ENCODE measurements at places on chromosomes 7 and 10.

- DNase-seq: no peak
These were observed 469.5 kb upstream of the POM121L12 start for GRCh38 chr7:52565974-52566373.

DNA sequence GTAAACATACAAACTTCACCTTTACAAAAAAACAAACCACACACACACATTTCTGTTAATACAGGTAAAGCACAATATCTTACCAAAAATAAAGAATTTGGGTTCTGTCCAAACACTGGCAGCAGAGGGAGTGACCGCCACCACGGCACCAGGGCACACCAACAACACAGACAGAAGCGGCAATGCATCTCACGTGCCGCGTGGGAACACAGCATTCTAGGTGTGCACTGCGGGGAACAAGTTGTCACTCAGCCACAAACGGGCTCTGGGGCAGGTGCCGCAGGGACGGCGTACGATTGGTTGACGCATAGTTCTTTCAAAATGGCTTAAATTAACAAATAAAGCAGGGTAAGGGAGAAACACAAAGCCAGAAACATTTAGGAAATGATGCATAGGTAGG lies 22.3 kb downstream of the PDGFA start:
- DNase-seq: no peak

DNA sequence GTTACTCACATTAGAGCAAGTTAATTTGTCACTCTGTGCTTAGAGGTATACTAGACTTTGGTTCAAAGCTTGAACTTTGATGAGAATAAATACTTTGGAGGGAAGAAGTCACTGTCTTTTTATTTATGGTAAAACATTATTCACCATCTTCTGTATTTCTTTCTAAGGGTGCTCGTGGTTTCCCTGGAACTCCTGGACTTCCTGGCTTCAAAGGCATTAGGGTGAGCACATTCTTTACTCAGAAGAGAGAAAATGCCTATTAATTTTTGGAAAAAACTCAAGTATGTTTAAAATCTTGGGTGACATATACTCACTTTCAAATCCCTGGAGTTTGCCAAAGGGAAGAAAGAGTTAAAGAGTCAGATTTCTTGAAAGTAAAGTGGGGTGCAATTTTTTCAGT lies 10.8 kb downstream of the COL1A2 start:
- no peak for DNase-seq

DNA sequence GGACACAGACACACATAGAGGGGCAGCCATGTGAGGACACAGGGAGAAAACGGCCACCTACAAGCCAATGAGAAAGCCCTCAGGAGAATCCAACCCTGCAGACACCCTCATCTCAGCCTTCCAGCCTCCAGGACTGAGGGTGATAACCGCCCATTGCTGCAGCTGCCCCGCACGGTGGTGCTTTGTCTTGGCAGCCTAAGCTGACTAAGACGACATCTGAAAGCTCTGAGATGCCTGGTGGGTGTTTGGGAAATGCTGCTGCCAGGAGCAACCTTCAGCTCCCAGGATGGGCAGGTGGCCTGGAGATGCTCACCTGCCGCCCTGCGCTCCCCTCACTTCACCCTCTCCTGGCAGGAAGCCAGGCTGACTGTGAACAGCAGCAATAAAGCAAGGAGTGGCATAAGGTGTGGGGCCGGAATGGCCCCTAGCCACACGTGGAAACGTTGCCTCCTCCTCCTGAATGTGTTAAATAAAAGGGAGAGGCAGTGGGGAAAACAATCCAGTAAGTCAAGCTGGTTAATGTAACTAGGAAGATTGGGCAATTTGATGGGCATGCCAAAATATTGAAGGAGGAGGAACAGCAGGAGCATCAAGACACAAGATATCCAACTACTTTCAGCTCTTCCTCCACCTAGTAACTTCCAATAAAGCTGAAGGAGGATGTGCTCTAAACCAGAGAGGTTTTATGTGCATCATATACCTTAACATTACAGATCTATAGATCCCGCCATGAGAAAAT lies 121.5 kb downstream of the TNS3 start:
- DNase-seq: peak; percentile 57

DNA sequence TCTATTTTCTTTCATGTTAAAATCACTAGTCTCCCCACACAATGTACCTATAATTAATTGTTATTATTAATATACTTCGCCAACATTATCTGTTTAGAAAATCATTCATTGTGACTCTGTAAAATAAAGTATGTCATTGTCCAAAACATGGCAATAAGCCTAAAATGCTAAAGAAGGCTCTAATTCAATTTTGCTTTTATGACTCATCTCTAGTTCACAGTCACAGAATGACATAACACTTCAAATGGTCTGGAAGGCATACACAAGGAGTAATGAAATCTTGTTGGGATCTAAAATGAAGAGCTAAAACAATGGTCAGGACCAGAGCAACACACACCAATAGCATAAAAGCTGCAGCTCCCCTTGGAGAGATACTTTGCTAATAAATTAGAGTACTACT lies 505.8 kb downstream of the GPAM start:
- DNase-seq: no peak

DNA sequence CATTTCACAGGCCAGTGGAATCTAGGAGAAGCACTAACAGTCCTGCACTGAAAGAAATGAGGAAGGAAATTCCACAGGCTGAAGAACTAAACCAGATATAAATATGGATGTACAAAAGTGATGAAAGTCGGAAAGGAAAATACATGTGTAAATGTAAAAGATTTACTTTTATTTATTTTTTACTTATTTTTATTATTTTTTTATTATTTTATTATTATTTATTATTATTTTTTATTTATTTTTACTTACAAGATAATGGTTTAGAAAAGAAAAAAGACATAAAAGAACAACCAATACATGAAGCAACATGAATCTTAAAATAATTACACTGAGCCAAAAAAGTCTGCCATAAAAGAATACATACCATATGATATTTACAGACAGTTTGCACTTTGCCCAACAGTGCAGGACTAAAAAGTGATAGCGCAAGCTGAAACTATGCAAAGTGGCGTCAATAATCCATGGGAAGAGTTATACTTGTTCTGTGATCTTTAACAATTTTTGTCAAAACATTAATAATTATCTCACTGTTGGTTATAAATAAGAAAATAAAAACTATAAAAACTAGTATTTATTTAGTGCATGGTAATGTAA lies 317.8 kb upstream of the MKI67 start:
- DNase-seq: no peak

DNA sequence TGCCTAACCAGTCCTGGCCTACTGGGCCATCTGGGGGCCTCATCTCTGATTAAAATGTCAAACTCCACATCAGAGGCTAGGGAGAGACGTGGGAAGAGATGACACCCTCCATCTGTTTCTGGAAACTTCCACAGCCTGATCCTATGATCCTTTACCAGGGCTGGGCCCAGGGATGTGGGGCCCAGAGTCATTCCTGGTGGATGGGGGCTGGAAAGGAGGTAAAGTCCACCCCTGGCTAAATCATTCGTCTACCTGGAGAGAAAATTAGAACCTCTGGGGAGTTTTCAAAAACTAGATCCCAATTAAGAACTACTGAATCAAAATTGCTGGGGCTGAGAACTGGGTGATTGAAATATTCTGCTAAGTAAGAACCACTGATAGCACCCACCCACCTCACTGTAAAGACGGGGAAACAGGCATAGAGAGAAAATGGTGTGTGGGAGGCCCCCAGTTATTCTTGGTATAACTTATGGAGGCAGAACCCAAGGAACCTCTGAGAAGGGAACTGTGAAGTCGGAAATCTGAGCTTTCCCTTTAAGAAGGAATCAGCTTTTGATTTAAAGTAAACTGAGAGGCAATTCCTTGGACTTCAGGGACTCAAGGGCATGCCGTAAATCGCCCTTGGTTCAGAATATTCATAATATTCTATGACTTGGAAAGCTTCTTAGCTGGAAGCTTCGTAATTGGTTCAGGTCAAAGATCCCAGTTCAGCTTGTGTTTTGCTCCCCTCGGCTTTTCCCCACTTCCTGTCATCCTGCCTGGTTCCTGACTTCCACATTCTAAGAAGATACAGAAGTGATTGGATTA lies 53.1 kb downstream of the PRKAG2 start:
- no peak for DNase-seq

GRCh38 chr10:91467114-91467513 lies 57.0 kb downstream of the HECTD2 start:
- no peak for DNase-seq

- peak; percentile 54 for DNase-seq
These were observed 49.9 kb upstream of the STEAP1B start for GRCh38 chr7:22549667-22550513.

DNA sequence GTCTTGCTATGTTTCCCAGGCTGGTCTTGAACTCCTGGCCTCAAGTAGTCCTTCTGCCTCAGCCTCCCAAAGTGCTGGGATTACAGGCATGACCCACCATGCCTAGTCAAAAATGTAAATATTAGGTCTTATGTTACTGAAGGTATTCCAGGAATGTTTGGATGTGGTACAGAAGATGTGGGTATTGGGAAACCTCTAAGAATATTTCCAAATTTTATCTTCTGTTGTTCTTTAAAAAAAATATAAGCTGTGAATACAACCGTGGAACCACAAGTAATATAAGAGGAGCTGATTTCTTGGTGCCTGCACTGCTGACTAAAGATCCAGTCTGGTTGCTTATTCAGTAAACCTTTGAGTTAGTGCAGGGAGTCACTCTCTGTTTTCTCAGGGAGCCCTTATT lies 178.3 kb downstream of the AUTS2 start:
- no peak for DNase-seq

GRCh38 chr10:26959841-26960240 lies 99.1 kb upstream of the ABI1 start:
- no peak for DNase-seq

DNA sequence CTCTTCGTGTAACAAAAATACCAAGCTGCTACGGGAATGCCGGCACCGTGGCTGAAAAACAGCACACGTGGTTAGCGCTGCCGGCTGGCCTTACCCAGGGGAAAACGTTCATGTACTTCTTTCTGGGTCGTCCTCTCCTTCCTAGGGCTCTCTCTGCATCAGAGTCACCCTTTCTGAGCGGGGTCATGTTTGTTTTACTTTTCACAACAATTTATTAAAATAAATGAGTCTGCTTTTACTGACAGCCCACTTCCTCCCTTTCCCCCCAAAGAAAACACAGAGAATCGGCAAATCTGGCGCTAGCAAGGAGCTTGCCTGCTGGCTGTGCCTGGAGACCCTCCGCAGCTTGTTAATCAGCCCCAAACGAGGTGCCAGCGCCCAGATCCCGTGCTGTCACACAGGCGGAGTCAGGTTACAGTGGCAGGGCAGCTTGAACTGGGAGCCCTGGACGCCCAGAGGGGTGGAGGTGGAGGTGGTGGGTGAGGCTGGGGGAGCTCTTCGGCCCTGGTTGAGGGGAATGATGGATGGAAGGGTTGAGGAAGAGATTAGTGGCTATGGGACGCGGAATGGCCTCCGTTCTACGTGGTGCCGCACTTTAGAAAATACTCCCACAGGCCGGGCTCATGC lies 162.2 kb upstream of the TNS3 start:
- DNase-seq: no peak

- no peak for DNase-seq
These were observed 280.3 kb downstream of the AUTS2 start for GRCh38 chr7:69878591-69878990.

All from NCI-H1092 (cell line).